Activated T-cell treated with anti-CD3 and anti-CD28 coated beads for 48 hours (primary cell): ENCODE measurements at places on chromosomes 7 and 10.

DNA sequence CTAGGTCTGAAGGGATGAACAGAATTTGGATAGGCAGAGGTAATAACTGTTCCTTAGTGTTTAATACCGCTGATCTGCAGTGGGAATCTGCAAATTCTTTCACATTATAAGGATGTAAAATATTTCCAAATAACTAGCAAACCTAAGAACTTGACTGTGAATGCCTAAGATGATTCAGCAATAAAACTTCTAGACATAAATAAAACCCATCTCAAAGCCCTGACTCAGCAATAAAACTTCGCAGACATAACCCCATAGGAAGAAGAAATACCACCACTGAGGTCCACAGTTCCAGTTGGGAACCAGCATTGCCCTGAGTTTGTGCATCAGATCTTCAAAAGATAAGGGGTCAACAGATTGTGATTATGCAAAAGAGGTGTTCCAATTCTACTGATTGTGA lies 354.2 kb downstream of the GFRA1 start:
- DNase-seq, result no peak

GRCh38 chr10:24951201-24952142 lies 934 bp downstream of the PRTFDC1 start:
- no peak for DNase-seq

DNA sequence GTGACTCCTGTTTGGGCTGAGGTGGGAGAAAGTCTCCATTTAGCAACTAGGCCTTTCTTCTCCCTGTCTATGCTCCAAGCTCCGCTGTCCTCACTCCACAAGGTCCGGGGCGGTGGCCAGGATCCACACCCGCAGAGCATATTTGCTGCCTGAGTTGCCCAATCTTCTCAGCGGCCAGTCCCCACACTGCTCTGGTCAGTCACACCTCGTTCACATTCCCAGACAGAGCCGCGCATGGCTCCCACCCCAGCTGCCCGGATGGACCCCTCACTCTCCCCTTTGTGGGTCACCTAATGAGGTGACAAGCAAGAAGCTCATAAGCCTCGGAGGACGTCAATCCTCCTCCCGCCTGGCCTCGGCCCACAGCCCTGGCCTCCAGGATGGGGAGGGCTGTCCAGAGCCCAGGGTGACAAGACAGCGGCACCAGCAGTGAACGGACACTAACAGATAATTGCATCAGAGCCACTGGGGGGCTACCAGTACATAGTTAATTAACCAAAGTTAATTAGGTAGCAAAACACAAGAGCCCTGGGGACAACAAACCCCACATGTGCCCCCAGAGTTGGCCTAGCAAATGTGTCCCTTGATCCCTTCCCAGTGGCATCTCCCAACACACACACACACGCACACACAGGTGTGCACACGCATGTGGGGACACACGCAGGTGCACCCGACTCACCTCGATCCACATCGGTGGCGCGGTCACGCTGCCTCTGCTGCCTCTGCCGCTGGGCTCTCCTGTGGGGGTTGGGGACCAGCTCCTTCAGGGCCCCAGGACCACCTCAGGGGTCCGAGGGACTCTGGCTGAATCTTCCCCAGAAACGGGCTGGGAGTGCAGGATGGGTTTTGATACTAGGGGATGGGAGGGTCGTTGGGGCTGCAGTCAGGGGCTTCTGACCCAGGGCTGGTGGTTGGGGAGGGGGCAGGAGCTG lies 11.8 kb downstream of the EPHA1 start:
- DNase-seq, result no peak

DNA sequence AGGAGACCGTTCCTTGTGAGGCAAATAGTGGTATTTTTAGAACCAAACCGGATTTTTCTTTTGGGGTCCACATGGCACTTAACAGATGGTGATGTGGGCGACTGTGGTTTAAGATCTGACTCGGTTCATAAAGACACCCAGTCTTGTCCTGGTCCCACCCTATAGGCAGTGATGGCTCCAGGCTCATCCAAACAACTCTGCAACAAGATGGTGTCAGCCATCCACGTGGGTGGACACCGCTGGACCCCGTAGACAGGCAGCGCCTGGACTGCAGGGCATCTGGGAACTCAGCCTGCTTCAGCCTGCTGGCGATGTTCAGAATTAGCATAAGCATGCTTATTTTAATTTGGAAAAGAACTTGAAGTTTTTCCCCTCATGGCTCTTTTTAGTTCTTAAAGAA lies 258.4 kb upstream of the FZD1 start:
- no peak for DNase-seq

- DNase-seq, result no peak
These were observed 32.8 kb upstream of the CDK14 start for GRCh38 chr7:90563286-90563685.

GRCh38 chr7:74627661-74628411 lies 29.7 kb upstream of the GTF2I start:
- no peak for DNase-seq

DNA sequence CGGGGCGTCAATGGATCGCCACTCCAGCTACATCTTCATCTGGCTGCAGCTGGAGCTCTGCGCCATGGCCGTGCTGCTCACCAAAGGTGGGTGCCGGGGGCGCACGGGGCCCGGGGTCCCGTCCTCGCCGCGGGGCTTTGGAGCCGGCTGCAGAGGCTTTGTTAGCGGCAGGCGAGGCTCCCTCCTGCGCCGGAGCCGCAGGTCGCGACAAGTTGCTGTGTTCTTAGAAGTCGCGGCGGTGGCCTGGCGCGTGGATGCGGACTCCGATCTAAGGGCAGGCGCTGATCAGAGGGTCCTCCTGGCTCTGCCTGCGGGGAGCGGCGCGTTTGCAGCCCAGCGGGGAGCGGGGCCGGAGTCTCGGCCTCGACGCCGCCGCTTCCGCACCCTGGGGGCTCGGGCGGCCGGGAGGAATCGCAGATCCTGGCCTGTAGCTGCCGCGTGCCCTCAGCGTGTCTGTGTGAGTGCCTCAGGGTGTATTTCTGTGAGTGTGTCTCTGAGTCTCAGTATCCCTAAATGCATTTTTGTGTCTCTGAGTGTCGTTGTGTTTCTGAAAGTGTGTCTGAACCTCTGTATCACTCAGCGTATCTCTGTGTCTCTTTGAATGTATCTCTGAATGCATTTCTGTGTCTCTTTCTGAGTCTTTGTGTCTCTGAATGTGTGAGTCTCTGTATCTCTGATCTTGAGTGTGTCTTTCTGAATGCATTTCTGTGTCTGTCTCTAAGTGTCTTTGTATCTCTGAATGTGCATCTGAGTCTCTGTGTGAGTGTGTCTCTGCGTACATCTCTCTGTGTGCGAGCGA lies 766 bp downstream of the BAMBI start:
- DNase-seq, result peak; percentile 11

DNA sequence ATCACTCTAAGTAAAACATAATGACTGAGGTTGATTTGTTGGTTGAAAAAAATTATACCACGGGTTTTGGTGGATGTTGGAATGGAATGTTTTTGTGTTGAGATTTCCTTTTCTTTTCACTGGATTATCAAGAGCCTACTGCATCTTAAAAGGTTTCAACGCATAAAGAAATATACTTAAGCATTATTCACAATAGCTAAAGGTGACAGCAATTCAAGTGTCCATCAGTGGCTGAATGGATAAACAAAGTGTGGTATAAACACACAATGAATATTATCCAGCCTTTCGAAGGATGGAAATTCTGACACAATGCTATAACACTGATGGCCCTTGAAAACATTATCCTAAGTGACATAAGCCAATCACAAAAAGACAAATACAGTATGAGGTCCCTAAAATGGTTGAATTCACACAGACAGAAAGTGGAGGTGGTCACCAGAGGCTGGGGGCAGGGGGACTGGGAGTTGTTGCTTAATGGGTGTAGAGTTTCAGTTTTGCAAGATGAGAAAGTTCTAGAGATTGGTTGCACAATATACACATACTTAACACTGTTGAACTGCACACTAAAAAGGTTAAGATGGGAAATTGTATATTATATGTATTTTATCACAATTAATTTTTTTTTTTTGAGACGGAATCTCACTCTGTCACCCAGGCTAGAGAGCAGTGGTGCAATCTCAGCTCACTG lies 122.3 kb downstream of the NRP1 start:
- no peak for DNase-seq
